Stimulated activated CD8-positive, alpha-beta memory T cell treated with anti-CD3 and anti-CD28 coated beads, Interleukin-4, amount 100 ng/mL, for 1 hour (primary cell): ENCODE measurements at places on chromosomes 5 and 9.
A peak's percentile ranks its signal among the peaks of the same experiment; 100 is the strongest.

DNA sequence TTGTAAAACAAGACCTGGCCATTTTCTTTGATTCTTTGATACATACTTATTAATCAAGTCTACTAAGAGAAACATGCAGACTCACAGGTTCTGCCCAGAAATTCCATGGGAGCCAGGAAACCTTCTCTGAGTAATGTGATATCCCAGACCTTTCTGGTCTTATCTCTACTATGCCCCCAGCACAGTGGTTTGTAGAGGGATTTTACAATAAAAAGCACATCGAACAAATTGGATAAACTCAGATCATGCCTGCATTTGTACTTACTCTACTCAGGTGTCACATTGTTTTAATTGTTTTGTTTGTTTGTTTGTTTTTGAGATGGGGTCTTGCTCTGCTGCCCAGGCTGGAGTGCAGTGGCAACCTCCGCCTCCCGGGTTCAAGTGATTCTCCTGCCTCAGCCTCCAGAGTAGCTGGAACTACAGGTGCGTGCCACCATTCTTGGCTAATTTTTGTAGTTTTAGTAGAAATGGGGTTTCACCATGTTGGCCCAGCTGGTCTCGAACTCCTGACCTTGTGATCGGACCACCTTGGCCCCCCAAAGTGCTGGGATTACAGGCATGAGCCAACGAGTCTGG lies 179.5 kb downstream of the ZNF608 start:
- no peak for DNase-seq

GRCh38 chr5:160118349-160119141 lies 705 bp downstream of the PWWP2A start:
- DNase-seq, result peak; percentile 15

- DNase-seq, result no peak
Observed at GRCh38 chr5:53678981-53679660, 118.7 kb downstream of the NDUFS4 start.

DNA sequence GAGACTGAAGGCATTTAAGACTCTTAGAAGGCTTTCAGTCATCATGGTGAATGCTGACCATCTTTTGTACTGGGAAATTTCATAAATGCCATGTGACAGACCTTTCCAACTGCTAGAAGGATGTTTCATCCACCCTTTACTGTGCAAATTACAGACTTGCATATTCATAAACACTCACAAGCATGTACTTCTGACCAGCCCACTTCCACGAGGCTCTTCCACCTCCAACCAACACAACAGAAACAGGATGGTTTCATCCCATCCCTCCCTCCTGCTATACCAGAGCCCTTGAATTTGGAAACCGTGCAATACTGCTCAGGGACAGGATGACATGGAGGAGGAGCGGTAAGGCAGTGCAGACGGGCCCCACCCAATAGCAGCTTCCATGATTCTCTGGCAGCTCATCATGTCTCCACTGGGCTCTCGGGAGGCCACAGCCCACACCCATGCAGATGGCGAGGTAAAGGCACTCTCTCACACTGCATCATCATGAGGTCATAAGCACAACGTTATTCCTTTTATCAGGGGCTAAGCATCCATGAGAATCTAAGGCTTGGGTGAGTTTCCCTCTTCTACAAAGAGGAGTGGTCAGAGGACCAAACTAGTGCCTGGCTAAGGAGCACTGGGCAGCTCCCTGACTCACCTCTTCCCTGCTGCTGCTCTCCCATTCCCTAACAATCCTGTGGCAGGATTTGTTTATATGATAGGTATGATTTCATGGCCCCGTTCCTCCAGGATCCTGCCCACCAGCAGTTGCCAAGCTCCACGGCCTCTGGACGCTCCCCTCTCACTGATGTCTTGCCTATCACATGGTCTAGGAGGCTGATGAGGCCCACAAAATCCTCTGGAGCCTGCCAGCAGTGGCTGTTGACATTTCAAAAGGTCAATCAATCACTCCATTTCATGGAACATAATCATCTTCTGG lies 94.4 kb upstream of the FSTL4 start:
- no peak for DNase-seq

DNA sequence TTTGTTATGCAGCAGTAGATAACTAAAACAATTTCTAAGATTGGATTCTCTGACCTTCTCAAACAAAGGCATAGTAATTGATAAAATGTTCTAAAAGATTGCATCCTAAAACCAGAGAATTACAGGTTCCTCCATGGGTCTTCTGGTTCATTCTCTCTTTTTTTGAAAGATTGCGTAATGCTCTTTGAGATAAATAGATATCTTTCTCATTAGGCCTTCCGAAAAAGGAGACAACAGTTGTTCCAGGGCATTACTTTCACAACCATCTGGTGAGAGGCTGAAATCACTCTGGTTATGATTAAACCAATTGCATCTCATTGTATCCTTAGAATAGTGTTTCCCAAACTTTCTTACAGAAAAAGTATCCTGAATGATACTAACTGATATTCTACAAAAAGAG lies 174.7 kb upstream of the NREP start:
- DNase-seq, result no peak
